ENCODE measurements at places on chromosomes 5 and 9. TPM values are rescaled to one million over a fixed set of nuclear protein-coding genes. Genes with fewer than 3 reads are reported as not detected.

- DNase-seq = no peak
These were observed 191.2 kb downstream of the ACTL7B start for GRCh38 chr9:108664309-108665255.

- no peak for DNase-seq
These were observed 113.3 kb upstream of the GRAMD2B start for GRCh38 chr5:126309860-126310259.

GRCh38 chr5:65620021-65620420 lies 4.1 kb downstream of the TRIM23 start:
- no peak for DNase-seq

- DNase-seq = no peak
These were observed 61.8 kb downstream of the PFDN1 start for GRCh38 chr5:140240987-140241706.

- DNase-seq = no peak
These were observed 200.1 kb downstream of the PAX5 start for GRCh38 chr9:36833954-36834353.

GRCh38 chr5:62124266-62124665 lies 181.7 kb upstream of the KIF2A start:
- DNase-seq = no peak

- DNase-seq = no peak
These were observed 119.7 kb upstream of the ABCA1 start for GRCh38 chr9:105047742-105048041.

DNA sequence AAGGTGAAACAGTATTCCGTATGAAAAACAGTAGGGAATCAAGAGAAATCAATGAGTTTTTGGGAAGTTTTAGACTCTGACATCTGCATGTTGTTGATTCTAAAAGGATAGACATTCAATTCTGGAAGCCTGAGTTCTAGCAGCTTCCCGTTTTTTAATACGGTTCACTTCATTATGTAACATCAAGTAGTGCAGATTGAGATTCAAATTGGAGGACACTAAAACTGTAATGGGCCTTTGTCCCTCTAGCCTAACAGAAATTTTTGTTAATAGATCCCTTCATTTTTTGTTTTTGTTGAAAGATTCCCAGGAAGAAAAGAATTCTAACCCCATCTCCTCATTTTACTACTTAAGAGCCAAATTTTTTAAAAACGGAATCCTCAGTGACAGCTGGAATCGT lies 384.6 kb downstream of the SH3GL2 start:
- no peak for DNase-seq

GRCh38 chr5:58759745-58760144 lies 176.9 kb downstream of the RAB3C start:
- DNase-seq = no peak

GRCh38 chr5:173734716-173735115 lies 118.3 kb upstream of the BOD1 start:
- DNase-seq = no peak

DNA sequence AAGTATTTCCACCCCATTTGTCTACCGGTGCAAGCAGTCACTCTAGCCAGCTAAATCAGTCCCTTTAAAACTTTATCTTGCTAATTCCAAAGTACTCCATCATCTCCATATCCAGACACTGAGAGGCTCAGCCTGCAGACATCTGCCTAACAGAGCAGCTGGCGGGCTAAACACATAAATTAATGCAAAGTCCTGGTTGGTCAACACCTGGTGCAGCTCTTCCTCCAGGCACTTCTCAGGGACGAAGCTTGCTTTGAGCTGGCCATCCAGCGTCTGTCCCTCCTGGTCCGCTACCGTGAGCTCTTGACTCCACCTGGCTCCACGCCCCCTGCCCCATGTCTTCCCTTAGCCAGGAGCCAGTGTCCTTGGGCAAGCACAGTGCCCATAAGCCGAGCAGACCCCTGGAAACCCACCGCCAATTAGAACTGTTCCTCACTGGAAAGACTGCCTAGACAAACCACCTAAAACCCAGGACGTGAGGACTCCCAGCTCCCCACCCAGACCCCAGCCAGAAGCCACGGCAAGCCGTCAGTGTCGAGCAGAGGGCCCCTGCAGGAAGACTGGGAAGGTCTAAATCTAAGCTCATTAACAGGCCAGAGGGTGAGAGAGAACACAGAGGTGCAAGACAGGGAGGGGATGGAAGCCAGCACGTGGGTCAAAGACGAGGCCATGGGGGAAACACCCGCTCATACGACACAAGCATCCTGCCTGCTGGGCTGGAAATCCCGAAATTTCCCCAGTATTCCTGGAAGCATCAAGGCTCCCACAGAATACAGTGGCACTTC lies 120.0 kb downstream of the COL23A1 start:
- DNase-seq = no peak

- DNase-seq = no peak
These were observed 131.4 kb downstream of the MAST4 start for GRCh38 chr5:66727630-66728029.

DNA sequence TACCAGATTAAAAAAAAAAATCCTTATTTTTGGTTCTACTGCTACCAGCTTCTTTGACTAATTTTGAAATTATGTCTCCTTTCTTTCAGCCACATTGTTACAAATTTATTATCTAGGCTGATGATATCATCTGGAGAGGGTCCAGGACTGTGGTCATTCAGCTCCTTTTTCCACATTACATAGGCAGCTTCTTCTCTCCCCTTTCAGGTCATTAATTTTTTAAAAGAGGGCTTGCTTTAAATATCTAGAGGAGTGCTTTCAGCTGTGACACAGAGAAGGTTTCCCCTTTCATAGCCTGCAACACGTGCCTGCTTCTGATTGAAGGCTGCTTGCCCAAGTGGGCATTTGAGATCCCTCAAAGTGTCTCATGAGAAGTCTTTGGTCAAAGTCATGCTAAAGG lies 155.7 kb upstream of the PAPPA start:
- DNase-seq = no peak

GRCh38 chr5:14750712-14751111 lies 86.2 kb downstream of the OTULIN start:
- no peak for DNase-seq

DNA sequence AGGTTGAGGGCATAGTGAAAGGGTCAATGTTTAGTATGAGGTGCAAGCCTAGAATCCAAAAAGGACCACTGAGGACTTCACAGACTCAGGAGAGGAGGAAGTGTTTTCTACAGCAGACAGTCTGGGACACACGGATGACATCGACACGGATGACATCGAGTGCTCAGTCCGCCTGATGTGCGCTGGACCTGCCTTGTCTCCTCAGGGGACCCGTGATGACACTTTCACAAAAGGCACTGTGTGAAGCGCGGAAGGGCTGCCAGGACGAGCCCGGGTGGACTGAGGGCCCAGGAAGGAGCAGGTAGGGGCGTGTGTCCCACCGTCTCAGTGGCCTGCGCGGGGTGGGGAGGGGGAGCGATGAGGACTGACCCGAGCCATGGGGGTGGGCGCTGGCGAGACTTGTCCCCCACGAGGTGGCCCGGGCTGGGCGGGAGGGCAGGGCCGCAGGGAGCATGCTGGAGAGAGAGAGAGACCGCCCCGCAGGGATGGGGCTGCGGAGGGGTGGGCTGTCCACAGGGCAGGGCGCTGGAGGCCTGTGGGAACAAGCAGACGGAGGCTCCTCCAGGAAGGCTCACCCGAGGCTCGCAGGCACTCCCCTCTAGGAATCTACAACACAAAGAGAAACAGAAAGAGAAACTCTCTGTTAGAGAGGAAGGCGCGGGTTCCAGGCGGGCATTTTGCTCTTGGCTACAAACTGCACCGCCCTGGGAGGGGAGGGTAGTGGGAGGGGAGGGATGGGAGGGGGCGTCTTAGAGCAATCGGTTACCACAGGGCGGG lies 54.9 kb downstream of the USP20 start:
- DNase-seq = no peak

- no peak for DNase-seq
These were observed 25.7 kb downstream of the FRMPD1 start for GRCh38 chr9:37676411-37676830.

The NR6A1 gene
- 1.1 TPM for polyA plus RNA-seq

The MEIKIN gene
- not detected for polyA plus RNA-seq

The SH3TC2 gene
- 1.3 TPM for polyA plus RNA-seq

The RGS7BP gene
- polyA plus RNA-seq = 8.9 TPM

The IFNK gene
- not detected for polyA plus RNA-seq

The LRRTM2 gene
- 0.51 TPM for polyA plus RNA-seq

The HINT1 gene
- polyA plus RNA-seq = 358 TPM

The FOXD4 gene
- 2.0 TPM for polyA plus RNA-seq

Data from forelimb muscle (tissue), 1 donor.